ENCODE measurements at places on chromosomes 6 and 20.

GRCh38 chr6:113077794-113078193, 730.7 kb downstream of the RFPL4B start:
- DNase-seq, result no peak

DNA sequence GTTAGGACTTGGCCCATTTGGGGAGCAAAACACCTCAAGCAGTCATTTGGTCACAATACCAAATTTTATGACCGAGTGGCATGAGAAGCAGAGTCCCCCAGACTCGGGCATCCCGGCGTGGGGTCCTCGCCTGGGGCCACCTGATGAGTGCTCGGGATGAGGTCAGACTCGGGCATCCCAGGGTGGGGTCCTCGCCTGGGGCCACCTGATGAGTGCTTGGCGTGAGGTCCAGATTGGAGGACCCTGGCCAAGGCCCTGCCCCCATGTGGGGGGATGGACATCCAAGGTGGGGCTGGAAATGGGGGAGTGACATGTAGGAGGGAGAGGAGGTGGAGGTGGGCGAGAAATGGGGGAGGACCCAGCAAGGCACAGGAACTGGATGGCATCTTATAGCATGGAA, 56.1 kb upstream of the CST7 start:
- no peak for DNase-seq

- DNase-seq, result no peak
These were observed 35.1 kb downstream of the TIAM2 start for GRCh38 chr6:155030148-155030720.

DNA sequence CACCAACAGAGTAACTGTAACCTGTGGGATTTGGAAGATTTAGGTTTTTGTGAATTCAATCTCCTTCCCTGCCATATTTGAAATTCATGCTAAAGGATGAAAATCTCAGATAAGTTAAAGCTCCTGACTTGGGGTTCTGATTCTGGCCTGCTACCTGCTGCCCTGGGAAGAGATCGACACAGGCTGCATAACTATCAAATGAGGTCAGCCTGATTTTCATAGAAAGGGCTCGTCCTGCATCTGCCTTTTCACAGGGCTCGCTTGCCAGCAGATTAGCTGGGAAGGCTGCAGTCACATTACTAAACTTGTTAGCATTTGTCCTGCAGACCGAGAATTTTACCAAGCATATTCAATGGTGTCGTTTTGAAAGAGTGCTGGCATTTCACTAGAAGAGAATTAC, 14.6 kb downstream of the GCLC start:
- DNase-seq, result no peak

DNA sequence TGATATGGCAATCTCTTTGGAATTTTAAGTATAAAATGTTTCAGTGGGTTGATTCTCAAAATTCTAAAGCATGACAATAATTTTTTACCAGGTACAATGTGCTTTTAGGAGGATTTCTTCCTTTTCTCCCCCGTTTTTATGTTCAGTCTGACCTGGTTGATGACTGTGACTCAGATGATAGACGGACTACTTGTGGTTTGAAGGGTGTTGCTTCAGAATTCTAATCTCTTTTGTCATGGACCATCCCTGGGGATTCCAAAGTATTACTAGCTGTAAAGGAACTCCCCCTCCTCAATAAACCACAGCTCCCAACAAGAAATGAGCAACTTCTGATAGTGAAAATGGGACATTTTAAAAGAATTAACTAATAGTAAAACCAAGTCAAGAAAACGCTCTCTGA, 34.9 kb upstream of the TNFAIP3 start:
- DNase-seq, result no peak

DNA sequence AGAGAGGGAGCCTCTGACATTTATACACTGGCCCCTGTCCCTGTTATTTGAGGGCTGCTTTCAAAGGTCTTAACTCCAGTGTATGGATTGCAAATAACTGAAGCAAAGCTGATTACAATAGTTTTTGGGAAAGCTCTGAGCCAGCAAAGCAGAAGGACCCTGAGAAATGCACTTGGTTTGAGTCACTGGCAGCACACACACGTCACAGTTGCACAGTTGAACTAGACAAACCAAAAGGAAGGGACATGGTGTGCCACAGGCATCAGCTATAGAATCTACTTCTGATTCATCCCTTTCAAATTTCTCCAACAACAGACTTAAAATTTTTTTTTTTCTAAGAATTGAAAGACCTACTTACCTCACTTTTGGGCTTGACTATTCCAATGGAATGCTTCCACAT, 56.4 kb downstream of the SNRNP48 start:
- DNase-seq, result no peak

DNA sequence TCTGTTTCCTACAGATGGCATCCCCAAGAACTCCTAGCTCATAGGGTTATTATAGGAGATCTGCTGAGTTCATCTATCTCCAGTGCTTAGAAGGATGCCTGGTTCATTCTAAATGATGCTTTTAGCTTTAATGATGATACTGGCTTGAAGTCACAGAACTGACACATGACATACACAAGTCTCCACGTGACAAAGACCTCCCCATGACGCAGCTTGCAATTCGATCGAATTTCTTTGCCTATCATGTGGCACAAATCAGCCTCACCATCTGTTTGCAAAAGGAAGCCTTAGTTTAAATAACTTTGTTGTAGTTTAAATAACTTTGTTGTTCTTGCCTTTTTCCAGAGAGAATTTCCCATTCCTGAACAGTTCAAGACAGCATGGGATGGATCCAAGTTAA, 44.1 kb upstream of the FAM8A1 start:
- DNase-seq, result no peak

GRCh38 chr6:159184559-159184958, 15.4 kb downstream of the FNDC1 start:
- no peak for DNase-seq

GRCh38 chr20:13996265-13996664, 949 bp downstream of the MACROD2 start:
- no peak for DNase-seq

GRCh38 chr6:37779111-37779800, 40.3 kb upstream of the ZFAND3 start:
- DNase-seq, result no peak

DNA sequence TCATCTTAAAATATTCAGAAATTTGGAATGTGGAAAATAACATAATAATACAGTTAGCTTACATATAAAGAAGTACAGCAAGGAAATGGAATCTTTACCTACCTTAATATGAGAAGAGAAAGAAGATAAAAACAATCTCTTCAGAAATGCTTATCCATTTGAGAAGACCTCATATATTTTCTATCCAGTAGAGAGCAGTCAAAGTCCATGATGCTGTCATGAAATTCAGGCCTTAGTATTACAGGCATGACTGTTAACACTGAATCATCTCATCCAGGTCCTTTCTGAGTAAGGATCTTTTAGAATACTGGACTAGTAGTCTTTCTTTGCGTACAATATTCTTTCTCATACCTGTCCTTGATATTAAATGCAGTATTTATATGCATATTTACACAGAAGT, 713.4 kb downstream of the CD109 start:
- DNase-seq, result no peak

DNA sequence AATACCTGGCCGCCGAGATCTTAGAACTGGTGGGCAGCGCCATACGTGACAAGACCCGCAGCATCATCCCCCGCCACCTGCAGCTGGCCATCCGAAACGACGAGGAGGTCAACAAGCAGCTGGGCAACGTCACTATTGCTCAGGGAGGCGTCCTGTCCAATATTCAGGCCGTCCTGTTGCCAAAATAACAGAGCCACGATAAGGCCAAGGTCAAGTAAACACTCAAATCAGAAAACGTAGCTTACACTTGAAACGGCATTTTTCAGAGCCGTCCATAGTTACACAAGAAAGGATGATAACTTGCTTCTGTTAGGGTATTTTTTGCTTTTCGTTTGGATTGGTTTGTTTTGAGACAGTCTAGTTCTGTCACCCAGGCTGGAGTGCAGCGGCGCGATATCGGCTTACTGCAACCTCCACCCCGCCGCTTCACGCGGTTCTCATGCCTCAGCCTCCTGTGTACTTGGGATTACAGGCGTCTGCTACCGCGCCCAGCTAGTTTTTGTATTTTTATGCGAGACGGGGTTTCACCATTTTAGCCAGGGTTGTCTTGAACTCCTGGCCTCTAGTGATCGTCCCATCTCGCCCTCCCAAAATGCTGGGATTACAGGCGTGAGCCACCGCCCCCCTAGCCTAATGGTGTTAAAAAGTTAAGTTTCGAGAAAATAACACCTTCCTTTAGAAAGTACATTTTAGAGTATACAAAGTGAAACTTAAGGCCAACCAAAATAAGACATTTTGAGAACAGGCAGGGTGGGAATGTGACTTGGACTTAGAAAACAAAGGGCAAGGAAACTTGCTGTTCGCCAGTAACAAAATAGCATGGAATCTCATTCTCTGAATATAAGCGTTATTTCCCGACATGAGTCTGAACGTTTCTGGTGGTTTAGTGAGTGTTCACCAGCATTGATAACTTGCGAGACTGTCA, 42.8 kb upstream of the HFE start:
- peak; percentile 53 for DNase-seq

DNA sequence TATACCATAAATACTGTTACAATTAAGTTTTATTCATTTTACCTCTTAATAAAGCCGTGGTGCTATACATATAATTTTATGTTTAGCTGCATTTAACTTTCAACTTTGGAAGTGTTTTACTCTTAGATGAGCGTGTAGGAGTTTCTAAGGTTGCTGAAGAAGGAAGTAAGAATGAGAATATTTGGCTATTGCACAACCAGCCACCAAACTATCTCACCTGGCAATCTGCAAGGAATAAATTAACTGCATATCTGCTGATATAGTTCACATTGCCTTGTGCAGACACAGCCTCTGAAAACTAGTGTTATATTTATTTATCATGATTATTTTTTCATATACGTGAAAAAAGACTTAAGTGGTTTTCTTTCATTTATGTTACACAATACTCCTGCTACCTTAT, 230.4 kb downstream of the PLCB1 start:
- no peak for DNase-seq

GRCh38 chr6:11436508-11437096, 100.9 kb upstream of the TMEM170B start:
- no peak for DNase-seq

GRCh38 chr20:49186535-49187329, 1.4 kb downstream of the STAU1 start:
- peak; percentile 66 for DNase-seq

GRCh38 chr6:138222901-138223546, 4.7 kb upstream of the PBOV1 start:
- no peak for DNase-seq

DNA sequence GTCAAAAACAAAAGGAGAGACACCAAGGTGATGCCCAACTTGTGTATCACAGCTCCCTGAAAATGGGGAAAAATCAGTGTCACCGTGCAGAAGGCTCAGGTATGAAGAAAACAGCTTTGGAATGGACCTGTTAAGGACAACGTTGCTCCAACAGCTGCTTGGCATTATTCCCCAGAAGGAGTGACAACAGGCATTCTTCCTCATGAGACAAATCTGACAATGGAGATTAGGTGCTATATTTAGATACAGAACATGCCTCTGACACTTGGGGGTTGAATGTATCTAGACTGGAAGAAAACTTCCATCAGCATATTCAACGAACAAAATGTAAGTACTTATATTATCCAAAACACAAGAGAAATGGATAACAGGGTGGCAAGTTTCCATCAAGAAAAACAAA, 87.7 kb downstream of the MBOAT1 start:
- DNase-seq, result no peak

- DNase-seq, result no peak
These were observed at the start of gene VNN1 for GRCh38 chr6:132713352-132714134. TSS of gene VNN1 (minus strand) at chr6:132714055. CDS start at chr6:132714035, 20 bp downstream.

GRCh38 chr20:19851861-19852260, 93.8 kb downstream of the RIN2 start:
- DNase-seq, result peak; percentile 35

- DNase-seq, result no peak
These were observed 193.2 kb downstream of the OGFRL1 start for GRCh38 chr6:71481801-71482200.

- peak; percentile 70 for DNase-seq
These were observed 128.0 kb downstream of the RIN2 start for GRCh38 chr20:19885939-19886660.

DNA sequence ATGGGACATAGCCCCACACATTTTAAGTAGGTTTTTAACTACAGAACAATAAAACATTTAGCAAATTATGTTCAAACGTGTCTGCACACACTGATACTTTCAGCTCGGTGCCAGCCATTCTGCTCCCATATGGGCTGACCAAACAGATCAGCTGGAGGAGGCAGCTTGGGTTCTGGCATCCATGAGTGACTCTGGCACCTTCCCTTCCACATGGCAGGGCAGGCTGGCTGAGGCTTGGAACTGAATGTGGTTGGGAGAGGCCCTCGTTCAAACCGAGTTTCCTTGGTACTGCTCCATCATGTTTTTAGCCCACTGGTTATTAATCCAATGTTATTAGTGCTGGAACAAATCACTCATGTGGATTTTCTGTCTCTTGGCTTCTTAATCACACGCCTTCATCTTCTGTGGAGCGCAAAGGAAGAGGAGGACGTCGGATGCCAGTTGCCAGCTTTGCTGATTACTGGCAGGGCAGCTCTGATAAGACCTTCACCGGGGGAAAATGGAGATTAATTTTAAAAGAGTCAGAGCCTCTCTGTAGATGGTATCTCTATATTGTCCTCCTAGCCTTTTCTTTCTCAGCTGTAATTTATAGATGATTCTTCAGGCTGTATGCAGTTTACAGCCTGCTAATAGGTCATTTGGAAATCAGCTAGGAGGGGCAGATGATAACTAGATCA, 93.1 kb upstream of the TIAM2 start:
- peak; percentile 29 for DNase-seq

GRCh38 chr6:31352683-31353383, 4.1 kb downstream of the HLA-B start:
- DNase-seq, result no peak

- no peak for DNase-seq
These were observed 279.4 kb downstream of the CD83 start for GRCh38 chr6:14396826-14397517.

GRCh38 chr20:62924442-62925075, 1.7 kb downstream of the DIDO1 start:
- DNase-seq, result no peak

DNA sequence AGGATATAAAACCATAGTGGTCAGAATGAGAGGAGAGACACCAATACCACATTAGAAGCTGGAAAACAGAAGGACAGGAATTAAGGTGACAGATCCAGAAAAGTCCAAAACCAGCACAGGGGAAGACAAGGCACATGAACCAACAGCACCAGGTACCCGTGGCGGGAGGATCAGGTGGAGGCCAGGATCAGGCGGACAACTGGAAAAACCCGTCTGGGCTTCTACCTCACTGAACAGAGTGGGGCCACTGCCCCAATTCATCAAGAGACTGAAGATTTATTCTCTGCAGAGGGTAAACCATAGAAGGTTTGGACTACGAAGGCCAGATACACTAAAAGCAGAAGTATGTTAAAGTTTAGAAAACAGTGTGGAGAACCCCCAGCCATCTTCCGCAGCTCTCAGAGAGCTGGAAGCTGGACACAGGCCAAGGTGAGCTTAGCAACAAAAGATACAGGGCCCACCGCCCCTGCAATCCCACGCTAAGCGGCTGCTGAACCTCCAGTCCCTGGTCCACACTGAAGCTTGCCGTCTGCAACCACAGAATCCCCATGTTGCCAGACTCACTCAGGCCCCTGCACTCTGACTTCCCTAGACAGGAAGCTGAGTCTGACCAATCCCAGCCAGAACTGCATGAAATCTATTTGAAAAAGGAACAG, 29.9 kb downstream of the ABHD12 start:
- peak; percentile 28 for DNase-seq

Measured in femur (tissue), 1 donor.